ENCODE measurements at places on chromosomes 6 and 20. TPM values are rescaled to one million over a fixed set of nuclear protein-coding genes. Genes with fewer than 3 reads are reported as not detected.

DNA sequence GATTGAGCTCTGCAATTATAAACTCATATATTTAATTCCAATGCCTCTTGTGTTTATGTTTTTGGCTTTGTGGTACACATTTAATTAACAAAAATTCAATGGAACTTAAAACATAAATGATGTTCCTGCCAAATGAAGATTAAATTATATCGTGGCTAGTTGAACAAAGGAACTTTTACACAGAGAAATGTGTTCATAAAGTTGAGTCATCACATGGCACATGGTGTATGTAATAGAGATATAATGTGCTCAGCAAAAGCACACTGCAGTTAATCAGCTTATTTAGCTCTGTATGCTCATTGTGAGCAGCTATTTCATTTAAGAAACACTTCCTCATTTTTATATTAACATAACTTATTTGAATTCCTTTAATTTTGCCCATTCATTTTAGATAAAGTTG lies 1295.6 kb upstream of the CITED2 start:
- no peak for DNase-seq

GRCh38 chr6:144730088-144730645 lies 445.0 kb downstream of the UTRN start:
- DNase-seq: no peak

- no peak for DNase-seq
Observed at GRCh38 chr6:163414117-163414945, at the start of gene QKI. TSS of gene QKI (plus strand) at chr6:163414718. CDS start at chr6:163415194, 476 bp downstream.

GRCh38 chr20:725491-725890 lies 42.8 kb downstream of the SLC52A3 start:
- no peak for DNase-seq

Gene EDN1
- polyA plus RNA-seq: 4.9 TPM

DNA sequence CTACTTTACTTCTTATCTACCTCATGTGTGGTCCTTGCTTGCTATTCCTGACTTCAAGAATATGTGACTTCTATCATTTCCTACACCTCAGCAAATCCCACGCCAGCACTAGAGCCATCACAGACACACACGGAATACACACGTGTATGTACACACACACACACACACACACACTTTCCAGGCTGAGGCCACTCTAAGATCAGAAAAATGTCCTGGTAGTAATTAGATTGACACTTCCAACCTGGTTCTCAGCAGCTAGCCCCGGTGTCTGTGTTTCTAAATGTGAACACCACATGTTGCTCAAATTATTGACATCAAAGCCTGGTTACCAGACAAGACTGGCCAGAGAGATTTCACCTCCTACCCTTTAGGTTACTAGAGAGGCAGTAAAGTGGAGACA lies 54.1 kb upstream of the SASH1 start:
- DNase-seq: no peak

DNA sequence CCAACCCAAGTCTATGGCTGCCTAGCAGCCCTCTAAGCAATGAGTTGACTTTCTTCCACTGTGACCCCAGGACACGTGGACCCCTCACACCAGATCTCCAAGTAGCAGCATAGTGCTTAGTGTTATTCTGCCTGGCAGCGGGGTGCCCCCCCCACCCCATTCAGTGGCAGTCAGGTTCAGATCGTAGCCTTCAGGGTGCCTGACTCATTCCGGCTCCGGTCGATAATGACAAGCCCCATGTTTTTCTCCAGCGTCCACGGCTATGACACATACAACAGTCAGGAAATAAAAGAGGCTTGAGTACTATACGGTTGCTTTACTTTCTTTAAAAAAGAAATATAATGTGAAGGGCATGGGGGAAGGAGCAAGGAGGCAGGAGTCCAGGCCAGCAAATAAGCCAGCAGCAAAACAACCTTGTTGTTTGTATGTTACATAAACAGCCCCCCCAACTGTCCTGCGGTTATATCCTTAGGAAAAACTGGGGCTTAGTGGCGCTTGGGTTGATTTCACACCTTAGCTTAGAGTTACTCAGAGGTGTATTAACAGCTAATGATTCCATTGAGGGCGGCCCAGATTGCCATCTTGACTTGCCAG lies 23.1 kb downstream of the GNAS start:
- DNase-seq: no peak

Gene OTOR
- polyA plus RNA-seq: 0.26 TPM

GRCh38 chr20:44695674-44696300 lies 19.4 kb upstream of the CCN5 start:
- DNase-seq: no peak

DNA sequence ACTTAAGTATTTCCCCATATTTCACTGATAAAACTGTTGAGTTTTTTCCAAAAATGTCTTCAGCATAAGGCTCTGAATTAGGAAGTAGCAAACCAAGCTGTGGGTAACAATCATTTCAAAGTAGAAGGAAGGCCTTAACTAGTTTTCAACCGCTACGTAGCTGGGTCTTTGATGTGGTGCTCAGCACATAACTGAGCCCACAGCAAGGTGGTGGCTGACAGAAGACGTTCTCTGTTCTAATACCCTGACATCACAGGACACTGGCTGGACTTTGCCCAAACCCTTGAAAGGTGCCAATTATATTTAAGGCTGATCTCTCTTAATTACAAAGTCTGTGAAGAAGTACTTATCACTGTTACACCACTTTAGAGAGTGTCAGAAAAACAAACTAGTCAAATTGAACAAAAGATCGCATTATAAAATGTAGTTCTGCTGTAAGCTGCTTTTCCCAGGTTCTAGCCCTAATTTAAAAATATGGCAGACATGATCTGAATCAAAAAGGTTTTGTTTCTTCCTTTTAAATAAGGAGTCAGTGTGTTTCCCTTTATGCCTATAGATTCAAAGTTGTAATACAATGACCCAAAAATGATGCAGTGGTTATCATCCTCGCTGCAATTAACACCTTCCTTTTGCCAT lies 26.7 kb downstream of the MAN1A1 start:
- DNase-seq: no peak

GRCh38 chr6:88443554-88443953 lies 277.4 kb upstream of the CNR1 start:
- no peak for DNase-seq

- no peak for DNase-seq
Observed at GRCh38 chr20:43372051-43372450, 85.6 kb upstream of the SRSF6 start.

GRCh38 chr20:4901031-4901818 lies 100.1 kb downstream of the SLC23A2 start:
- no peak for DNase-seq

DNA sequence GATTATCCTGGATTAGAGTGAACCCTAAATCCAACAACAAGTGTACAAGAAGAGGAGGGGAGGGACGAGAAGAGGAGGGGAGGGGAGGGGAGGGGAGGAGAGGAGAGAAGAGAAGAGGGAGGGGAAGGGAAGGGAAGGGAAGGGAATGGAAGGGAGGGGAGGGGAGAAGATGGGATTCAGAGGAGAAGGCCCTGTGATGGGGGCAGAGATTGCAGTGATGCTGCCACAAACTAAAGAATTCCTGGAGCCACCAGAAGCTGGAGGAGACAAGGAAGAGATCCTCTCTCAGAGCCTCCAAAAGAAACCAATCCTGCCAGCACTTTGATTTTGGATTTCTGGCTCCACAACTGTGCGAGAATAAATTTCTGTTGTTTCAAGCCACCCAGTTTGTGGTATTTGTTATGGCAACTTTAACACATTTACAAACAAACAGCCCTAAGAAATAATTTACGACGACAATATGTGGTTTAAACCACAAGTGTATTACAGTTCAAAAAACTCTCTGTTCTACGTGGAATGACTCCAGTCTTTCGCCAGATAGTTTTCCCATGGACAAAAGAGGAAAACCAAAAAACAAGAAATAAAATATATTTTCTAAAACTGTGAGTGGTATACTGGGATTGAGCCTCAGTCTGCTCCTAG lies 235.4 kb downstream of the HDGFL1 start:
- DNase-seq: no peak

- no peak for DNase-seq
Observed at GRCh38 chr6:36075656-36076055, 48.0 kb downstream of the MAPK14 start.

DNA sequence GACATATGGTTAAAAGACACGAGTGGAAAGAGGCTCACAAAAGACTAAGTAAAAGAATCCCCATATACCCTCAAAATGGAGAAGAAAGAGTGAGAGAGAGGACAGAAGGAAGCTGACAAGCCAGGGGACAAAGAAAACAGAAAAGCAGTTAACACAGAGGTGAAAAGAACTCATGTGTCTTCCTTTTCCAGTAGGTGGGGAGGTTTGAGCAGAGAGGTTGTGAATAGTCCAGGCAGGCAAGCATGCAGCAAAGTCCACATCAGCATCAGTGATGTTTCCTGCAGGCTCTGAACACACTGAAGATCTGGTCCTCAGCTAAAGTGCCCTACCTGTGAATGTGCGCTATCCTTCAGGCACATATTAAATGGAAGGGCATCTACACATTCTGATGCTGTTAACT lies 196.5 kb upstream of the IRAK1BP1 start:
- no peak for DNase-seq

- no peak for DNase-seq
Observed at GRCh38 chr6:146355521-146356100, 188.0 kb upstream of the RAB32 start.

Gene MLN
- polyA plus RNA-seq: 2.4 TPM

GRCh38 chr6:44494011-44494501 lies 106.5 kb downstream of the CDC5L start:
- DNase-seq: no peak

Gene FGD2
- polyA plus RNA-seq: 3.9 TPM

DNA sequence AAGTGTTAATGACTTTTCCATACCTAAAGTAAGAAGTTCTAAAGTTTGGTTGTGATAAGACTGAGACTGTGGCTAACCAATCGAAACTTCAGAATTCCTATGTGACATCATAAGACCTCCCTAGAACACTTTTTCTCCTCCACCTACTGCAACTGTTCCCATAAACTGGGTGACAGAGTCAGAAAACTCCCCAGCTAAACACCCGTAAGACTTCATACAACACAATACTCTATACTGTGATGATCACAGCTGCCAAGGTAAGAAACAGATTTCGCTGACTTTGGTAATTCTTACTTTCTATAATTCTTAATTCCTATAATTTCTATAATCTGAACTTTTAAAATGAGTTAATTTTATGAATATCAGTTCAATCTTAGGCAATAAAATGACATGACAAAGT lies at the start of gene PLN:
Gene PLN, plus strand, starts transcription at position 161 of the 400 bp plus-strand sequence. CDS start 10,626 bp downstream, outside the sequence.
- DNase-seq: no peak

DNA sequence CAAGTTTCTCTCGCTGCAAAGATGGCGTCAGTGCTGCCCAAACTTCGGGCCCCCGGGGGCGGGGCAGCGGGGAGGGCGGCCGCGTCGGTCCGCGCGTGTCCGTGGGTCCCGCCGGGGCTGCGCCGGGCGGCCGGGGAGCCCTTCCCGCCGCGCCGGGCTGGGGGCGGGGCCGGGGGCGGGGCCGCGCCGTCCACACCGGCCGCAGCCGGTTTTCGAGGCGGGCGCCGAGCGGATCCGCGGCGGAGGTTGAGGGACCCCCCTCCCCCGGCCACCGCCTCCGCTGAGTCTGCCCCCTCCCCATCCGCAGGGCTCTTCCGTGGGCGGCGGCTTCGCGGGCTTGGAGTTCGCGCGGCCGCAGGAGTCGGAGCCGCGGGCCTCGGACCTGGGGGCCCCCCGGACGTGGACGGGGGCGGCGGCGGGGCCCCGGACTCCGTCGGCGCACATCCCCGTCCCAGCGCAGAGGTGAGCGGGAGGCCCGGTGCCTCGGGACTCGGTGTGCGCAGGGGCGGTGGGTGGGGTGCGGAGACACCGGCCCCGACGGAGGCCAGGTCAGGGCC lies 572 bp downstream of the SLC2A4RG start:
- DNase-seq: no peak

- no peak for DNase-seq
Observed at GRCh38 chr20:60095456-60095855, 137.2 kb downstream of the CDH26 start.

DNA sequence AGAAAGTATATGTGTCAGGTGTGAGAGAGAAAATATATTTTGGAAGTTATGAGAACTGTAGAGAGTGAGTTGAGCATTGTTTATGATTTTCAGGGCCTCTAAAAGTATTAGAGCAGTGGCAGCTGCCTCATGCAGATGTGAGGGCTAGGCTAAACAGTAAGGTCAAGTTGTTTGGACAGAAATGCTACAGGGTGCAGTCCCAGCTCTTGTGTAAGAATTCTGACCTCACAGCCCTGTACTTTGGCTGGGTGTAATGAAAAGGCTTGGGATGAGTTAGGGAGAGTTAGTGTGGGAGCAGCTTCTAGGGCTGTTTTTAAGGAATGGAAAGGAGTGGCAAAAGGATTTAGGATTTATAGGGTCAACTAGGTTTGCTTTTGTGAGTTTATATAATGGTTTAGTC lies 764.8 kb upstream of the ADGRB3 start:
- no peak for DNase-seq

DNA sequence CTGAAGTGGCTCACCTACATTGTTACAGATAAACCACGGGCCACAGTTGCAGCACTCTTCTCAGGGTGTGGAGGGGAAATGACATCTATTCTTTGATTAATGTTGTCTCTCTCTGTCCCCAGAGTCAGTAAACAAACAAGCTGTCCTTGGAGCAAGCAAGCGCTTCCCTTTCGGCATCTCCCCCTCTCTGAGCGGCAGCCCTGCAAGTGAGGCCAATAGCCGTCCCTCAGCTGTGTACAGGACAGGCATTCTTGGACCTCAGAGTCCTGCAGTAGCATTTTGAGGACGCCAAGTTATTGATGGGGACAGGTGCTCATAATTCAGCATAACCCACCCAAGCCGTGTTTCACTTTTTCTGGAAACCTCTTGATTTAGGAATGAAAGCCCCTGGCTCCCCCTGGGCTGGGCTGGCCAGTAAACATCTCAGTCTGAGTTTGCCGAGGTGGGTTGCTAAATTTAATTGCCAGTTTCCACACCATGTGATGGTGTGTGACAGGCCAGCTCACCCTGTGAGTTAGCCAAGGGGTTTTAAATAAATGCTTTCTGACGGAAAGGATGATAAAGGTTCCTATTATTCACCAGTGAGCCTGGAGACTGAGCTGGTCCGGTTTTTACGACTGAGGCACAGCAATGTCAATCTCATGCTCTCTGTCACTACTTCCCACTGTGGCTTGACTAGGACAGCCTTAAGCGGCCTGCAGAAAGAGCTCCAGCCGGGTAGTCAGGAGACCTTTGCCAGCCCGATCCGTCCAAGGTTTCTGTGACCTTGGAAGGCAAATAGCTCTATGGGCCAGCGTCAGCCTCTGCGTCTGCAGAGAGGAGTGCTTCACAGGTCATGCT lies 214.8 kb upstream of the RREB1 start:
- DNase-seq: no peak

DNA sequence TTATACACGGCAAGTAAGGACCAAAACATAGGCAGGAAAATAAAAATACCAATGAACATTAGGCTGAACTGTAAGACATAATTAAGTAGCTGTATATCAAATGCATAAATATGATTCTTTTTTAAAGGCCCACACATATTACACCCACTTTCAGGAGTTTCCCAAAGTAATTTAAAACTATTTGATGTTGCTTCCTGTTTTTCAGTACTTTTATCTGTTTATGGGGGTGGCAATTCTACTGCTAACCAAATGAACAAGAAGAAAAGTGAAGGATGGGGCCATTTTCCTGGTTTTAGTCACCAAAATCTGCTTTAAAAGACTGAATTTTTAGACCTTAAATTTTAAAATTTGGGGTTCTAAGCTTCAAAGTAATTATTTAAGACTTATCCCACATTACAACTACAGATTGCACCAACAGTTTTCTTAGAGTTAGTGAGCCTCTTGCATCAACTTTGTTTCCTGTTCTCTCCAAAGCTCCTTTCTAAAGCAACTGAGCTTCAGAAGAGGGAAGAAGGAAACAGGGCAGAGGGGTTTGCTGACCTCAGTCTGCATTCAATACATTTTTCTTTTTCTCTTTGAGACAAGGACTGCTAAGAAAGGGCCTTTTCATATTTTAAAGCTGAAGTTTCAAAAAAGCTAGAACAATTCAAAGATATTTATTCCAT lies 191.0 kb downstream of the BACH2 start:
- no peak for DNase-seq

Gene EYS
- polyA plus RNA-seq: 0.78 TPM
